Tibial nerve (tissue), 4 donors: ENCODE measurements at places on chromosomes 16 and 17. TPM values are rescaled to one million over a fixed set of nuclear protein-coding genes. Genes with fewer than 3 reads are reported as not detected.

GRCh38 chr17:71084219-71084618 lies 914.9 kb downstream of the KCNJ2 start:
- DNase-seq, result peak; percentile 28

- DNase-seq, result no peak
These were observed 288.2 kb upstream of the SALL1 start for GRCh38 chr16:51439271-51439670.

GRCh38 chr16:84359326-84359725 lies 9.0 kb upstream of the ATP2C2 start:
- no peak for DNase-seq

DNA sequence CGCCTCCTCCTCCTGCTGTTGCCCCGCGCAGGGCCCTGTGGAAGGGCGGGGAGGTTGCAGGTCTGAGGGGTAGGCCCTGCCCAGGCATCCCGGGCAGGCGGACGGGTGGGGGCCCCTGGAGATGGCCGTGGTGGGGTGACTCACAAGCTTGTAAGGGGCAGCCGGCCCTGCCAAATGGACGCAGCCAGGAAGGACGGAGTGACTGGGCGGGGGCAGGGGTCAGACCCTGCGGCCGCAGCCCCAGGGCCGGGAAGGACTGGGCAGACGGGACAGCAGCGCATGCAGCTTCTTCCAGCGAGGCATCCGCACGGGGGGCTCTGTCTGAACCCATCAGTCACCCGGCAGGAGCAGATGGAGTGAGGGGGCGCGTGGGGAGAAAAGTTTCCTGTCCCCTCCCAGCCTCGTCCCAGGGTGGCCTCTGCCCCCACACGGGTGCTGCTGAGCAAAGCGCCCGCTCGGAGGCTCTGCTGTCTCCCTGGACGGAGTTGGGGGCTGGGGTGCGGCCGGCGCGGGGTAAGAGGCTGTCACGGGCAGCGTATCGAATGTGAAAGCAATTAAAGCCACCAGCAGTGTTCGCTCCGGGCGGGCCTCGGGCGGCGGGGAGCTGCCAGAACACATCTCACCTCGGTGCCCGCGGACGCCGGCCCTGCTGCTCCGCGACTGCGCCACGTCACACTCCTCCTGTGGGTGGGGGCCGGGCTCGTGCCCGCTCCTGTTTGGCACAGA lies 5.4 kb upstream of the PRR35 start:
- DNase-seq, result no peak

GRCh38 chr17:28573966-28574480 lies 2.7 kb downstream of the ALDOC start:
- no peak for DNase-seq

GRCh38 chr17:71237903-71238538 lies 882.8 kb upstream of the SOX9 start:
- DNase-seq, result no peak

GRCh38 chr17:41801374-41802271 lies 10.1 kb downstream of the P3H4 start:
- DNase-seq, result peak; percentile 94

DNA sequence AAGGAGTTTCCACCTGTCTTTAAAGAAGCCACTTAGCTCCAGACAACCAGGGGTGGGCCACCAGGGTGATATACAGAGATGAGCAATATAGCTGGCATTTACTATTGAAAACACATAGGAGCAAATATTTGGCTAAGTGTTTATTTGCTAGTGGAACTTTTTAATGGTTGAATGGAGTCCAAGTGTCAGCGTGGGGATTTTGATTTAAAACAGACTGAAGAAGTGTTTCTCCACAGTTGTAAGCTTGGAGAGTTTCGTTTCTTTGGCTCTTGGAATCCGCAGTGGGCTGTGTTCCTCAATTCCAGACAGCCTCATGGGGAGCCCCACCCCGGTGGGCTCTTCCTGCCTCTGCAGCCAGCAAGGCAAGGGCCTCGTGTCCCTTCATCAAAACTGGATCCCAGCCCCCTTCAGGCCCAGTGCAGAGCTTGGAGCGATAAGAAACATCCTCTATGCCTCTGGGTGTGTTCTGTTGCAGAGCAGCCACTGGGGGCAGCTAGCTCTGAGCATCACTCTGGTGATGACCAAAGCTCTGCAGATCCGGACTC lies 36.1 kb downstream of the NOG start:
- no peak for DNase-seq

- no peak for DNase-seq
These were observed 161.0 kb downstream of the FTO start for GRCh38 chr16:53864819-53865493.

GRCh38 chr16:87604634-87605111 lies 2.4 kb downstream of the JPH3 start:
- no peak for DNase-seq

DNA sequence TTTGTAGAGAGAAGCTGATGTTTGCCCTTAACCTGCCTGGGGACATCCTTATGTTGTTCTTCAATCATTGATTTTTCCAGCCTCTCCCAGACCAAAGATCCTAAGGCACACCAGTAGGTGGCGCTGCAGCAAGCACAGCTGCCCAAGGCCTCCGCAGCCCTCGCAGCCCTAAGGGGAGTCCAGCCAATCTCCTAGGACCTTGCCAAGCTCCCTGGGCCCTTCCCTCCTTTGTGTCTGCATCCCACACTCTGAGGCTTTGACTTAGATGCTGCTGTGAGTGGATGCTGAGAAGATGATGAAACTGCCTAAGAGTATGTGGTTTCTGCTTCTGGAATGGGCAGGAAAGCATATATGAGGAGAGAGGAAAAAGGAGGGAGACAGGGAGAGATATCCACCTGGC lies 47.1 kb downstream of the SPACA3 start:
- DNase-seq, result no peak

DNA sequence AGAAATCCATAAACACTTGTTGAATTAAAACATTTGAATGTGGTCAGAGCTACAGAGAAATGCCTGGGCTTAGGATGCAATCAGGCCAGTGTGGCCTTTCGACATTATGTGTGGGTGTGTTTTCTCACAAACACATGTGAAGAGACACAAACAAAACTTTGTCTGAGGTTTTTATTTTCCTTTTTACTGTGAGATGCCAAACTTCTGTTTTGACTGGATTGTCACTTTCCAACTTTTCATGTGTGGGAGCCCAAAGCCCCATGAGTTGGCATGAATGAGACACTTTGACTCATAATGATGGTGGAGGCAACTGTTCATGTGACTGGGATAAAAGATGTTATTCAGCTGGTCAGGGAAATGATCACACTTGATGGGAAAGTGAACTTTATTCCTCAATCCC lies 71.9 kb upstream of the GAS7 start:
- DNase-seq, result no peak

DPEP1 gene
- 0.87 TPM for total RNA-seq

ZFHX3 gene
- 39.6 TPM for total RNA-seq

SEZ6 gene
- not detected for total RNA-seq

GSG1L gene
- total RNA-seq, result not detected

CUEDC1 gene
- 32.1 TPM for total RNA-seq

CDH16 gene
- 2.0 TPM for total RNA-seq
